ENCODE measurements at places on chromosomes 2 and 18.

- DNase-seq: no peak
Measured at GRCh38 chr2:204336153-204336744, 209.0 kb upstream of the PARD3B start.

DNA sequence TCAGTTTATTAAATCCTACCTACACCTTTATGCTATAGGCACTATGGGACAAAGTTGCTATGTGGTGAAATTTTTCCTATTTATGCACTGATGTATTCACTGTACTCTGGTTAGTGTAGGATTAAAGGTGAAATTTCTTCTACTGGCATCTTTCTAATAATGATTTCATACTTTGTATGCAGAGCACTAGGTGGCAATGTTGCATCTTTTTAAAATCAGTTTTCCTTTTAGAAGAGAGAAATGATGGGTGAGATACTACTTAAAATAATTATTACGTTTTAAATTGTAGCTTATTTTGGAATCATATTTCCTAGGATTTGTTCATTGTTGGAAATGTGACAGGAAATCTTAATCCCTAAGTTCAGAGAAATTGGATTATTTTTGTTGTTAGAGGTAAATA is 150.9 kb downstream of the CD8B2 start:
- DNase-seq: peak; percentile 10

GRCh38 chr2:120442923-120443571 is 97.1 kb downstream of the INHBB start:
- DNase-seq: no peak

GRCh38 chr18:35410561-35410960 is 33.4 kb upstream of the ZNF396 start:
- DNase-seq: no peak

DNA sequence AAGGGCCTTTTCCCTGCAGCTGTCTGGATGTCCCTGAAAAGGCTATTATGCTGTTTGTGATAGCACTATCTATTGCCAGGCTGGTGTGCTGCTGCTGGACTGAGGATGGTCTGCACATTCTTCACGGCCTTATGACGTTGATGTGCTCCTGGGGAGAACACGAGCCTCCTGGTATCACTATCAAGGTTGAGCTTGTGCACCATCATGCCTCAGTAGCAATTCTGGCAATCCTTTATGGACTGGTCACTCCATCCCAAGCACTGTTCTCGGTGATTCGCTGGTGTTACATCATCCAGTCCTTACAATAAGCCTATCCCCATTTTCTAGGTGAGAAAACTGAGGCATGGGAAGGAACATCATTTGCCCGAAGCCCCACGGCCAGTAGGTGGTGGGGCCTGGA is 18.2 kb upstream of the CCBE1 start:
- DNase-seq: no peak

GRCh38 chr2:197167608-197168314 is 142.8 kb downstream of the ANKRD44 start:
- DNase-seq: no peak

GRCh38 chr2:46034535-46034934 is 262.7 kb upstream of the EPAS1 start:
- peak; percentile 16 for DNase-seq

GRCh38 chr18:63266888-63267790 is 52.4 kb downstream of the BCL2 start:
- peak; percentile 6 for DNase-seq

DNA sequence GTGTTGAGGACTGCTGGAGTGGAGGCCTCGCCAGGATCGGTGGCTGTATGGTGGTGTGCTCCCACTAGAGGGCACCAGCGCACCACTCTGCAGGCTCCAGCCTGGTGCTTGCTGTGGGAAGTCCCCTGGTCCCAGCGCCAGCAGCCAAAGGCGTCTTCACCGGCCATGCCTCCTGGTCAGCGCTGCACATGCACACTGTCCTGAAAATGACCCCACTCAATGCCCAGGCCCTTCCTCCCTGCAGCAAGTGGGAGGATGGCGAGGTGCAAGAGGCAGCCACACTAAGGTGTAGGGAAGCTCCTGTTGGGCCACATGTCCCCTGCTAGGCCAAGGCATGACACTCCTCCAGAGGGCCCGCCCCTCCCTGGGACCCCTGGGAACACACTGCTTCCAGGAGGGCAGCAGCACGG is 136.5 kb downstream of the CTIF start:
- peak; percentile 72 for DNase-seq

GRCh38 chr18:4352746-4353551 is 102.2 kb downstream of the DLGAP1 start:
- no peak for DNase-seq

DNA sequence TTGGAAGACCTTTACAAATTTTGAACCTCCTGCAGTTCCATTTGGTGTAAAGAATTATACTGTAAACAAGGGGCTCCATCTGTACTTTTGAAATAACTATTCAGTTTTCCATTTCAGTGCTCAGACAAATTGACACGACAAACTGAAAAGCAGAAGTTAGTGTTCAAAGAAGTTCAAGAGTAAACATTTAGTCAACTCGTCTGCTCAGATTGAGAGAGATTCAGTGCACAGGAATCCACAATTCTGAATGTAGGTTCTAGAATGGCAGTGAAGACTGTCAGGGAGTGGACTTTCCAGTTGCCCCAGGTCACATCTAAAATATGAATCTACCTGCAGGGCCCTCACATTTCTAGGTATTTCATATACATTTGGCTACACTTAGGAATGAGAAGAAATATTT is 322.3 kb upstream of the TCF4 start:
- DNase-seq: no peak

GRCh38 chr2:170354855-170355780 is 177.2 kb downstream of the MYO3B start:
- DNase-seq: no peak

DNA sequence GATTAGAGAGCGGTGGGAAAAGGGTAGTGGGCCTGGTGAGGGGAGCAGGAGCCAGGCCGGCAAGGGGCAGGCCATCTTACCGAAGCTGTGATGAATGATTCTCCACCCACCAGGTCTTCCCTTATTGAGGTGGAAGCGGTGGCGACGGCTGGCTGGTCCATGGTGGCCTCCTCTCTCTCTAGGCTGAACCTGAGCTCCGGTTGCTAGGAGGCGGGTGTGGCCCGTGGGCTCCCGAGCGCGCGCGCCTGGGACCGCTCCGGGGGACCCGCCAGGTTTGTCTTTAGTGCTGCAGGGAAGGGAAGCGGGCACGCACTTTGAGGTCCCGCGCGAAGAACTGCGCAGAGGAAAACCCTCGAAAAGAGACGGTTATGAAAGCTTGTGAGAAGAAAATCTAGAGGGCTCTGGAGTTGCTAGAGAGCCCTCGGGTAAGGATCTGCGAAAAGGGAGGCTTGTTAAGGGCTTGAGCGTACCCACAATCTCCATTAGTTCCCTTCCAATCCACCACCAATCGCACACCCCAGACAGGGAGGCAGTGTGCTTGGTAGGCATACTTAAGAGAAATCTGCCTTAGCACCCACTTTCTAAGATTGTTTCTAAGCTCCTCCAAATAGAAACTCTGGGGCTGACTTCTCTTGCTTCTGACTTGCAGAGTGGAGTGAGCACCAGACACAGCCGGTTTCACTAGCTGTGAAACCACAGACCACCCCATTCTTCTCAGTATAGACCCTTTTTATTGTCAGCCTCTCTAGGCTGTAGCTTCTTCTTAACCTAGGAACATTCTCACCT is at the start of gene STPG4:
Gene STPG4 (minus strand): TSS at position 218 of the 786 bp plus-strand sequence. CDS start 57 bp downstream, at position 161.
- DNase-seq: no peak

DNA sequence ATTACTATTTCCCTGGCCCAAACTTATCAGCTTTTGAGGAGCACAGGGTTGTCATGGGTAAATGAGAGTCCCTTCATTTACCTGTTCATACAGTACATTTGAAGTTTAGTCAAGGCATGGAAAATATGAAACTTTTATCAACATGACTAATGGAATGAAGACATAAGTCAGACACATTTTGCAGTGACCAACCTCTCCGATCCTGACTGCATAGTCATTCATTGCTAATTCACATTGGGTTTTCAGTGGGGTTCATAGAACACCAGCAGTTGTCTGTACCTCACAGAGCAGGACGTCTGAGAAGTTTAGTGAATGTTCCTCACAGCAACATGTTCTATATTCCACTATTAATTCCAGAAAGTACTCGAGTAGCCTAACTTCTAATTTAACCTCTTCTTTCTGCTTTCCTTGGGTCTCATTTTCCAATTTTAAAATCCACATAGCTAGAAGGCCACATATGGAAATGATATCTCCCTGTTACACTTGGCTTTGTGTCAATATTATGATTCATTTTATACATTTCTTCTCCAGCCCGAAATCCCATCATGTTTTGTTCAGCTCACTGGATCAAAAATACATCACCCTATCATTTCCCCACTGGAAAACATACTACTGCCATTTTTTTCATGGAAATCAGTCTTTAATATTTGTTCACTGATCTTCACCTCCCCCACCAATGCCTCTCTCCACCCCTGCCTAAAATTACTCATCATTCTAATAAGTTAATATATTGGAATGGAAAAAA is 65.9 kb downstream of the CDH20 start:
- DNase-seq: no peak
